CD4-positive, alpha-beta T cell treated with Interleukin-15 for 1 hour (primary cell): ENCODE measurements at places on chromosomes 5 and 9.

GRCh38 chr5:107616213-107616612, 54.5 kb downstream of the EFNA5 start:
- no peak for DNase-seq

DNA sequence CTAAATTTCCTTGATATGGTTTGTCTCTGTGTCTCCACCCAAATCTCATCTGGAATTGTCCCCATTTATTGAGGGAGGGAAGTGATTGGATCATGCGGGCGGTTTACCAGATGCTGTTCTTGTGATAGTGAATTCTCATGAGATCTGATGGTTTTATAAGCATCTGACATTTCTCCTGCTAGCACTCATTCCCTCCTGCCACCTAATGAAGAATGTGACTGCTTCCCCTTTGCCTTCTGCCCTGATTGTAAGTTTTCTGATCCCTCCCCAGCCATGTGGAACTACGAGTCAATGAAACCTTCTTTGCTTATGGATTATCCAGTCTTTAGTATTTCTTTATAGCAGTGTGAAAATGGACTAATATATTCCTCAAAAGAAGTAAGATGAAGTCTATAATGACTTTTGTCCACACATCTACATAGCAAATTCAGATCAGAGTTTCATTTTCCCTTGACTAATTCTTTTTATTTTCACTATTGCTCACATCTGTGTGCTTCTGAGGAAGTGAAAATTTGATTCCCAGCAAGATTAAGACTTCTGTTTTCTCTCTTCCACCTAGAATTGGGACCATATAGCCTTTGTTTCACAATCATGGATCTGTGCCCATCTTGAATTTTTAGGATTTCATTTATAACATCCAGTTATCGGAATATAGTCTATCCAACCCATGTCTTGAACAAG, 393.5 kb downstream of the DMAC1 start:
- DNase-seq = no peak

GRCh38 chr5:120162321-120162720, 301.8 kb upstream of the PRR16 start:
- no peak for DNase-seq

GRCh38 chr5:135304352-135305221, 94.4 kb downstream of the MACROH2A1 start:
- no peak for DNase-seq

DNA sequence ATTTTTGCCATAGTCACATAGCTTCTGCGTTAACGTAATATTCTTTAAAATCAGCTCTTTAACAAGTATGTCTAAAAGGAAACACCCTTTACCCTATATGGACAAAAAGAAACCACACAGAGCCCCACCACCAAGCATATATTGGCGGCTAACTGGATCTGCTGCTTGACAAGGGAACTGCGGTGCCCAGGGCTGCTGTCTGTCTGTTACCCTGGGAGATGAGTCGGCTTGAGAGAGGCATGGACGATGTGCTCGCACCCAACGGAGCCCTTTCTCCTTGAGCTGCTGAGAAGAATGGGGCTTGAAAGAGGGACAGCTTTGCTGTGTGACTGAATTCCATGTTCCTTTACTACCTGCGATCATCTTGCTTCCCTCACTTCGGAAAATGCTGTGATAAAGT, 158.6 kb upstream of the SHB start:
- no peak for DNase-seq

GRCh38 chr5:10615693-10616092, 51.8 kb downstream of the ANKRD33B start:
- no peak for DNase-seq

- DNase-seq = no peak
These were observed 9.5 kb downstream of the LHFPL2 start for GRCh38 chr5:78638973-78639669.

- no peak for DNase-seq
These were observed 816.8 kb downstream of the MTRR start for GRCh38 chr5:8685704-8686103.

GRCh38 chr5:43000111-43000840, 39.8 kb downstream of the ANXA2R start:
- no peak for DNase-seq

DNA sequence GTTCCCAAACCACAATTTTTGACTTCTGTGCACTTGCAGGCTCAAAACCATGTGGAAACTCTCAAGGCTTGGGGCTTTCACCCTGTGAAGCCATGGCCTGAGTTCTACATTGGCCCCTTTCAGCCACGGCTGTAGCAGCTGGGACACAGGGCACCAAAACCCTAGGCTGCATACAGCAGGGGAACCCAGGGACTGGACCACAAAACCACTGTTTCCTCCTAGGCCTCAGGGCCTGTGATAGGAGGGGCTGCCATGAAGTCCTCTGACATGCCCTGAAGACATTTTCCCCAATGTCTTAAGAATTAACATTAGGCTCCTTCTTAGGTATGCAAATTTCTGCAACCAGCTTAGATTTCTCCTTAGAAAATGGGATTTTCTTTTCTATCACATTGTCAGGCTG, 312.1 kb upstream of the TUSC1 start:
- no peak for DNase-seq

- DNase-seq = no peak
These were observed 127.0 kb upstream of the RPS23 start for GRCh38 chr5:82405161-82405560.

GRCh38 chr5:4941957-4942830, 197.9 kb upstream of the ADAMTS16 start:
- DNase-seq = no peak

DNA sequence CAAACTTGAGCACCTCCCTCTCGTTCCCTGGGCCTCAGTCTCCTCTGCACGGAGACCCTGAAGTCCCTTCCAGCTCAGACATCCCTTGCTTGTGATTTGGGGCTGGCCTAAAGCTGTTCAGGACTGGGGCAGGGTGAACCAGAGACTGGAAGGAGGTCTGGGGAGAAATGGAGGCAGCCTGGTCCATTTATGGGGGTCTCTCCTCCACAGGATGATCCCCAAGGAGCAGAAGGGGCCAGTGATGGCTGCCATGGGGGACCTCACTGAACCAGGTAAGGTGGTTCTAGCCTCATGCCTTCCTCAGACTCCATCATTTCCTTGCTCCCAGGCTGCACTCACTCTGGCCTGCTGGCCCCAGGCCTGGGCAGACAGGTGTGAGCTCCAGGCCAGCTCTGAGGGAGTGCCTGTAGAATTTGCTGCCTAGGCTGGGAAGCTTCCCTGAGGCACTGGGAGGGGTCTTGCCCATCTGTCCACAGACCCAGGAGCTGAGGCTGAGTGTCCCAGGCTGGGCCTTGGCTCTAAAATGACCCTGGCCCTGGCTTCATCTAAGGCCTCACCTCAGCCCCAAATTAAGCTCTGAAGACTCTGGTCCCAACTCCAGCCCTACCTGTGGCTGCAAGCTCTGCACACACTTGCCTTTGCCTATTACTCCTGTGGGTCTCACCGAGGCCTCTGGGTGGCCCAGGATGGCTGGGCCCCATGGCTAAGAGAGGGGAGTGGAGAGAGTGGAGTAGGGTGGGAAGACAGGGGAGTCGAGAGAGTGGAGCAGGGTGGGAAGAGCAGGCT, 1.9 kb downstream of the MYOZ3 start:
- no peak for DNase-seq

- DNase-seq = no peak
These were observed 59.3 kb downstream of the RALGPS1 start for GRCh38 chr9:126973651-126974529.

DNA sequence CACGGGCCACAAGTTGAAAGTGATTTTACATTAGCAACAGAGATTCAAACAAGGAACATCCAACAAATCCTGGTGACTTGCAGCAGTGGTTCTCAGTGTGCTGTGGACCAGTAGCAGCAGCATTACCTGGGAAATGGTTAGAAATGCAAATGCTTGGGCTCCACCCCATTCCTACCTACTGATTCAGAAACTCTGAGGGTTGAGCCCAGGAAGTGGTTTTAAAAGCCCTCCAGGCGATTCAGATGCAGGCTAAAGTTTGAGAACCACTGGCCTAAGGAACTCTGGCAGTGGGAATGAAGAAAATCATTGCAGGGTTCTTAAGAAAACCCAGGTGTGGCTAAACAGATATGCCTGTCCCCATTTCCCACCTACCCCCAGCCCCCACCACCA, 398.8 kb downstream of the ENC1 start:
- no peak for DNase-seq

- DNase-seq = no peak
These were observed 76.1 kb upstream of the SAP30L start for GRCh38 chr5:154369682-154370081.

DNA sequence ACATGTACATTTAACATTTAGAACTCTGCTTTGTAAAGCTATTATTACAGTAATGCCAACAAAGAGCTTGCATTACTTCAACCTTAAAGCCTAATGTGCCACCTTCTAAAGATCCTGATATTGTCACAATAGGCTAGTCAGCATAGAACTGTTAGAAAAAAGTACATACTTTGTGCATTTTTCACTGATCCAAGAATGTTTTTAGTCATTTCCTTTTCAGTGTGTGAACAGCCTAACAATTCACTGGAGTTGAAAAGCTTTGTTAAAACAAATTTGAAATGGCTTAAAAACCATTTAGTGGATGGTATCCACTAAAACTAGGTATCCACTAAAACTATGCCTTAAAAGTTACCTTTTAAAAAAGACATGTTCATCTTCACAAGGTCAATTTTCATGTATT, 4.5 kb downstream of the RPS6 start:
- DNase-seq = no peak

DNA sequence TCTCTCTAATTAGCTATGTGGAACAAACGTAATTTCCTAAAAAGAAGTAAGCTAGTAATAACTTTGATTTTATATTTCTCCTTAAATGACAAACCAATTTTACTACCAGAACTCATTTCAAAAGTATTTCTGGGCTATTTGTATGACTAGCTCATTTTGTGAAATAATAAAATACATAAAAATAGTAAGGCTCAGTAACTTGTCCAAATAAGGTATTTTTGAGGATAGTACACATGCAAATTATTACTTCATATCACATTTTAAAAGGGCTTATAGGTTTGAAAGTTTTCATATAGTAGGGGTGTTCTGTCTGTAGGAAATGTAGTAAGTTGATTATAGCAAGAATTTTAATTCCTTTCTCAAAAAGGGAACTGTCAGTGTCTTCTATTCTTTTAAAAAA, 26.5 kb downstream of the C9orf85 start:
- no peak for DNase-seq

- DNase-seq = no peak
These were observed 14.5 kb upstream of the TGFBI start for GRCh38 chr5:136014049-136015002.

DNA sequence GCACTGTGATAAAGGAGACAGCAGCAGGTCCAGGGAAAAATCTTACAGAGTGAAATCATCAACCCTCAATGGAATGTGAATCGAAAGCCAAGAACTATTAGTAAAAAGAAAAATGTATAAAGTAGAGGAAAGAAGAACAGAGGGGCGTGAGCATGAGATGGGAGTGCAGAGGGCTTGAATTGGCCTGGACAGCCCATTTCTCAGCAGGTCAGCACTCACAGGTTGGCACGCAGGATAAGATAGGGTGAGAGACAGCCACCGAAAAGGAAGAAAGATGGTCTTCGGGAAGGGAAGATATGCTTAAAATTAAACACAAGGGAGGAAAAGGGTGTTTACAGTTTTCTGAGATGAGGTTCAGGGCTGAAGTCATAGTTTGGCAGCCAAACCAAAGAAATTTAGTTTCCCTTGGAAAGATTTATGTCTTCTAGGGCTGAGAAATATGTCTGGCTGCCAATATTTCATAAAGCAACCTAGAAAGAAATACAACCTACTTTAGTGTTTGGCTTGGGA, 524.7 kb downstream of the SPATA31D1 start:
- no peak for DNase-seq

GRCh38 chr9:87682085-87682484, 43.8 kb upstream of the CTSL start:
- DNase-seq = no peak

DNA sequence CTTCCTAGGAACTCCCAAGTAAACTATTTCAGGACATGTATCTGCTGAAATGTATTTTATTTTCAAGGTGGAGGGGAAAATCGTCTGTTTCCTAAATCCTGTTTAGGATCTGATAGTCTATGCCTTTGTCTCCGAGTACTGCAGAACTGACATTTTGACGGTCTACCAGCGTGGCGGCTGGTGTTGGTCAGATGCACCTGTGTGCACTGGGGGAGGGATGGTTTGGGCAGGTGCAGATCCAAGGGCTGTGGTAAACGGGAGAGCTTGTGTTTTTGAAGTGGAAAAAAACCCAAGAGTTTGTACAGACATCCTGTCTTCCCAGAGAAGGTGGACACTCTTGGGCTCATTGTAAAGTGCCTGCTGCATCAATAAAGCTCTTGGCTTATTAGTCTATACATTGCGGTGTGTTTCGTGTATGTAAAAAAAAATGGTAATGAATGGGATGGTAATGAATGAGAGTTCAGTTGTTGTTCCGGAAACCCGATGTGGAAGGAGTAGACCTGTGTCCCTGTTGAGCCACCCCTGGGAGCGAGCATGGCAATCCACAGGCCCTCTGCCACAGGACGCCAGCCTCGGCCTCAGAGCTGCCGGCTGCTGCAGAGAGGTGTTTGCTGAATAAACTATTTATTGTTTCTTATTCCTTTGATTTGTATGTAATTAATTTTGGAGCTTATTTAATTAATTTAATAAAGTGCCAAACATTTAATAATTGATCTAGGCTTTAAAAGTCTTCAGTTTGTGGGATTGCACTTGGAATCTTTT, 15.3 kb downstream of the ARPC5L start:
- DNase-seq = no peak

DNA sequence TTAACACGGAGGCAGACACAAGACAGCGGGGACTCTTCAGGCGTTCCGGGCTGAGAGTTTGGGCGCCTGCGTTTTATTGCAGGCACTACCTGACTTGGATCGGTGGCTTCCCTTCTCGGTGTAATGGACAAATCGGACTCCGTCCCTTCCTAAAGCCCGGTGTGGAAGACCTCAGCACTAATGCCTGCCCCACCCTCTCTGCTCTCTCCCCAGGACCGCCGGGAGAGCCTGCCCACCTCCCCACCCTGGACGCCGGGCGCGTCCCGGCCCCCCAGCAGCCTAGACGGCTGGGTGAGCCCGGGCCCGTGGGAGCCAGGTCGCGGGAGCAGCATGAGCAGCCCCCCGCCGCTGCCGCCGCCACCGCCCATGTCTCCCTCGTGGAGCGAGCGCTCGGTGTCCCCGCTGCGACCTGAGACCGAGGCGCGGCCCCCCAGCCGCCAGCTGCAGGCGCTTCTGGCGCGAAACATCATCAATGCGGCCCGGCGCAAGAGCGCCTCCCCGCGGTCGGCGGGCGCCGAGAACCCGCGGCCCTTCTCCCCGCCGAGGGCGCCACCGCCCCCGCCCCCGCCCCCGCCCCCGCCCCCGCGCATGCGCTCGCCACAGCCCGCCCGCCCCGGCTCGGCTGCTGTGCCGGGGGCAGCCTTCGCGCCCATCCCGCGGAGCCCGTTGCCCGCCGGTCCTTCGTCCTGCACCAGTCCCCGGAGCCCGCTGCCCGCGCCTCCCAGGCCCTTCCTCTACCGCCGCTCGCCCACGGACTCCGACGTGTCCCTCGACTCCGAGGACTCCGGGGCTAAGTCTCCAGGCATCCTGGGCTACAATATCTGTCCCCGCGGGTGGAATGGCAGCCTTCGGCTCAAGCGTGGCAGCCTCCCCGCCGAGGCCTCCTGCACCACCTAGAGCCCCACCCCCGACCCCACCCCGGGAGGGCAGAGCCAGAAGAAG, 4.6 kb upstream of the MYOZ3 start:
- DNase-seq = peak; percentile 84

- DNase-seq = no peak
These were observed 161.3 kb downstream of the RMI1 start for GRCh38 chr9:84141741-84142370.

GRCh38 chr9:76542360-76542759, 83.4 kb downstream of the GCNT1 start:
- no peak for DNase-seq
